Stimulated activated effector memory CD8-positive, alpha-beta T cell treated with anti-CD3 and anti-CD28 coated beads, Interleukin-12 subunit alpha, Interleukin-12 subunit beta, amount 100 ng/mL, for 72 hours (primary cell): ENCODE measurements at places on chromosomes 2 and 18.

GRCh38 chr2:12469141-12469561, 247.6 kb upstream of the TRIB2 start:
- no peak for DNase-seq

- DNase-seq, result no peak
Measured at GRCh38 chr2:120342446-120342845, 3.5 kb upstream of the INHBB start.

- no peak for DNase-seq
Measured at GRCh38 chr2:13638181-13638580, 921.4 kb downstream of the TRIB2 start.

DNA sequence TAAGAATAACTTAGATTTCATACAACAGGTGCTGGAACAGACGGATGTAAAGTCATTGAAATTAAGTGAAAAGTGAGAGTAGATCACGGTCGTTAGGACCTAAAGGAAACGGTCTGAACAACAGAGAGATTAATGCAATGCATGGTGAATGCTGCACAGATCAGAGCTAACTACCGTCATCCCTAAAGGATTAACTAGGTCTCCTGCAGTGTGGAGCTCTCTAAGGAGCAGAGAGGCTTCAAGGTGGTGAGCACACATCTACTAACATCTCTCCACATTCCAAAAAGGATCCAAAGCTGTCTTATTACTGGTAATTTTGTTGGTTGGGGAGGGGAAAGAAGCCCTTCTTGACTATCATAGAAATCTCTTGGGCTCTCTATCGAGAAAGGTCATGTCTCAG, 75.3 kb downstream of the CABYR start:
- DNase-seq, result no peak

- DNase-seq, result no peak
Measured at GRCh38 chr18:47944972-47945852, 14.8 kb upstream of the SMAD2 start.

- no peak for DNase-seq
Measured at GRCh38 chr2:78676921-78677696, 348.4 kb upstream of the REG3G start.
